ENCODE measurements at places on chromosomes 11 and 22.

DNA sequence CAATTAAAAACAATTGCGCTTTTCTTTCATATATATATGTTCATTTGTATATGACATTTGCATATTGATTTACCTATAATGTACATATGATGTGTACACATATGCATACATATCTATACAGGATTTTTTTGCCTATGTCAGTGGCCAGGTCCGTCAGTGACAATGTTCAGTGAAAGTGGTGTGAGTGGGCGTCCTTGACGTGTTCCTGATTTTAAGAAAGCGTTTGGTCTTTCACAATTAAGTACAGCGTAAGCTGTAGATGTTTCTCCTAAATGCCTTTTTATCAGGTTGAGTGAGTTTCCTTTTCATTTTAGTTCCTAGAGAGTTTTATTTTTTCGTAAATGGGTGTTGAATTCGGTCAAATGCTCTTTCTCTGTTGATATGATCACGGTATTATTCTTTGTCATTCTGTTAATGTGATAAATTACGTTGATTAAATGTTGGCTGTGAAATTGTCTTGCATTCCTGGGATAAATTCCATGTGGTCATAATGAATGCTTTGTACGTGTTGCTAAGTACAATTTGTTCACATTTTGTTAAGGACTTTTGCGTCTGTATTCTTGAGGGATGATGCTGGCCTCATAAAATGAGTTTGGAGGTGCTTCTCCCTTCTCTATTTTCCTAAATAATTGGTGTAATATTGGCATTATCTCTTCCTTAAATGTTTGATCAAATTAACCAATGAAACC, 10.6 kb upstream of the GNB1L start:
- no peak for DNase-seq

GRCh38 chr11:118233377-118233776, 8.6 kb upstream of the JAML start:
- no peak for DNase-seq

- DNase-seq: peak; percentile 11
Measured at GRCh38 chr11:103488031-103488461, 378.8 kb downstream of the DYNC2H1 start.

GRCh38 chr11:62487136-62487535, 59.5 kb downstream of the AHNAK start:
- no peak for DNase-seq

DNA sequence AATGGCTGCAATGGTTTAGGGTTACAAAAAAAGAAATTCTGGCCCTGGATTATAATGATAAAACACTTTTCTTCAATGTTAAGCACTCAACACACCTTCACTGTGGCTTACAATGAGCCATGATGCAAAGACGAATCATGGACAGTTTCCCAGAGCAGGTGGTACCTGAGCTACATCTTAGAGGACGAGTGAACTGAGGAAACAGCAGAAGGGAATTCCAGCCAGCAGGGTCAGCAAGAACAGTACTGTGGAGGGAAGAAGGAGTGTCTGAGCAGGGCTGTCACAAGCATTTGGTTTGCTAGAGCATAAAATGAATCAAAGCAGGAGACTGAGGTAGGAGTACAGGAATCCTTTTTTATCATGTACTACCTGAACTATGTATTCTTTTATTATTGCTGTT, 332.8 kb upstream of the C11orf87 start:
- DNase-seq: no peak

- no peak for DNase-seq
Measured at GRCh38 chr11:23956586-23956985, 540.3 kb upstream of the LUZP2 start.

GRCh38 chr11:108926841-108927577, 262.1 kb downstream of the DDX10 start:
- DNase-seq: no peak

DNA sequence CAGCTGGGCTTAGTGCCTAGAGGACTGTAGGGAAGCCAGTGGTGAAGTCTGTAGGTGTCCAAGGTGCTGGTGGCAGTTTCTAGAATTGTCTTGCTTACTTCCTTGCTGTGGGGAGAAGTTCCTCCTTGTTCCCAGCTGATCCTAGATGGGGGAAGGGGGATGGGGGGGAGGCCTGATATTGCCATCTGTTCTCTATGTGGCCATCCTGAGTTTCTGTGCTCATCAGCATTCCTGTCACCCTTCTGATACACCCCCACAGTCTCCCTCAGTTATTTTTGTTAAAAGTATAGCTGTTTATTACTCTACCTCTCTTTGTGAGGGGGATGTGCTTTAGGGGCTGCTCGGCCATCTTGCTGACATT, 36.5 kb downstream of the MADD start:
- no peak for DNase-seq

GRCh38 chr22:45065726-45066125, 55.9 kb upstream of the PHF21B start:
- DNase-seq: no peak

DNA sequence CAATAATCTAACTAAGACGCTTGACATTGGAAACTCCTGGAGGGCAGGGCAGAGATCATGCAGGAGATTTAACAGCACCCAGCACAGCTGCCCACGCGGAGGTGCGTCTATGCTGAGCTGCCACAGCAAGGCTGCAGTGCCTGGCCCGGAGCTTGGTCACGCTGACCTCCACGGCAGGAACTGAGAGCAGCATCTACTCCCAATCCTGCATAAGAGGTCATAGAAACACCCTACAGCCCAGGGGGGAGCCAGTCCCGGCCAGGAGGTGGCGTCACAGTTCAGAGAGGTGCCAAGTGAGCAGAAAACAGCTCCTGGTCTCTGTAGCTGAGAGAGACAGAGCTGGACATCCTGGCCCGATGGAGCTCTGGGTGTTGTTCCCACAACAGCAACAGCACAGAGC, 121.1 kb upstream of the TMEM45B start:
- peak; percentile 6 for DNase-seq

DNA sequence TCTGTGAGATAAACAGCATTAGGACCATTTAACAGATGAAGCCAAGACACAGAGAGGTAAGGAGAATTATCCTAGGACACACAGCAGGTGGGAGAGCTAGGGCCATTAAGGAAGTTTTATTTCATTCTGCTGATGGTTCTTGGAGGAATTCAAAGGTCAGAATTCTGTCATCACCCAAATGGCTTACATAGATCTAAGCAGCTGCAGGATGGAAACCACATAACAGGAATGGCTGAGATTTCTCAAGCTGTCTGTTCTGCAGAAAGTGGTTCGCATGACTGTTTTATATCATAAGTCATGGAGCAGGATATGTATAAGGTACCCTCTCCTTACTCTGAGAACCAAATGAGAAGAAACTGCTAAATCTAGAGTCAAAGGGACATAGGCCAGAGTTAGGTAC, 163.2 kb upstream of the NARS2 start:
- no peak for DNase-seq

- DNase-seq: no peak
Measured at GRCh38 chr11:25943777-25944661, 387.9 kb upstream of the ANO3 start.

- DNase-seq: no peak
Measured at GRCh38 chr22:45034156-45034555, 24.4 kb upstream of the PHF21B start.

DNA sequence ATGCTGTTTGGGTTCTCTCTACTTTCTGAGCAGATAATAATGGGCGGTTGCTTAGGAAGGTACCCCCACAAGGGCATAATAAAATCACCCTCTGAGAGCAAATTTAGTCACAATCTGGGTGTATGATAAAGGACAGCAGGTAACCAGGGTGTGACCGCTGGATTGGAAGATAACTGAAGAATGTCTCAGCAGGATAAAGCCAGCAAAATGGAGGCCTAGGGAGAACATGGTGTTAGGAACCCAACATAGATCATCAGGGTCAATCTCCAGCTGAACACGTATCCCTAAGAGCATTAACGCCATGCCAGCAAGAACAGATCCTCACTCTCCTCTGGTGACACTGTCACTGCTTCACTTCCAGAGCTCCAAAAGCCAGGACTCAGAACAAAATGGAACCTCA, 64.5 kb upstream of the SCUBE2 start:
- no peak for DNase-seq

GRCh38 chr22:17951315-17951714, 73.0 kb downstream of the MICAL3 start:
- DNase-seq: no peak

- DNase-seq: peak; percentile 28
Measured at GRCh38 chr11:61826930-61827570, 1.1 kb upstream of the FADS2 start.

- DNase-seq: no peak
Measured at GRCh38 chr22:42164901-42165300, 34.3 kb upstream of the CYP2D6 start.

Data from activated CD4-positive, alpha-beta T cell treated with anti-CD3 and anti-CD28 coated beads, Interleukin-2, Interleukin-4, amounts not matched to agents 100 ng/mL and 50 ng/mL, durations not matched to agents 16 hours and 8 hours (primary cell).